NCI-H774 (cell line): ENCODE measurements at places on chromosomes 1 and 21.

DNA sequence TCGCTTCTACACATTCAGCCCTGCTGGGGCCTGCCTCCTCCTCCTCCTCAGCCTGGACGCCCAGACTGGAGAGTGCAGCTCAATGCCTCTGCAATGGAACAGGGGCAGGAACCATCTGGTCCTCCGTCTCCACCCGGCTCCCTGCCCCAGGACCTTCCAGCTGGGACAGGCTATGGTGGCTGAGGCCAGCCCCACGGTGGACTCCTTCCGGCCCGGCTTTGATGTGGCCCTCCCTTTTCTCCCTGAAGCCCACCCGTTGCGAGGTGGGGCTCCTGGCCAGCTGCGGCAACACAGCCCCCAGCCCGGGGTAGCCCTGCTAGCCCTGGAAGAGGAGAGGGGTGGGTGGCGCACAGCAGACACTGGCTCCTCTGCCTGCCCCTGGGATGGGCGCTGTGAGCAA, 1.4 kb downstream of the EXTL1 start:
- no peak for DNase-seq

- DNase-seq: no peak
Measured at GRCh38 chr1:108478429-108479015, 28.4 kb downstream of the NBPF6 start.

DNA sequence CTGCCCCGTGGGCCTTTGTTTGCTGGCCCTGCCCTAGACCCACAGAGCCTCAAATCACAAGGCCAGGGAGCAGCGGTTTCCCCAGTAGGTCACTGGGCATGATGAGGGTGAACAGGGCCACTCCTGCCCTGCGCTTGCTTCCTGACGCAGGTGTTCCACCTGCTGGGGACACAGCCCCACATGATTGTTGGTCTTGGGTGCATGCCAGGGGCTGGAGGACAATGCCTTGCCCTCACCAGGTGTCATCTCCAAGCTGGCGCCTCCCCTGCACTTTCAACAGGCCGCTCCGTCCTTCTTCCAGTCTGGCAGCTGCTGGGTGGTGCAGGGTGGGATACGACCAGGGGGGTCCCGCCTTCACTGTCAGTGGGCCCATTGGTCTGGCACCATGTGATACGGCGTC, 24.3 kb downstream of the IL10RB start:
- peak; percentile 93 for DNase-seq

DNA sequence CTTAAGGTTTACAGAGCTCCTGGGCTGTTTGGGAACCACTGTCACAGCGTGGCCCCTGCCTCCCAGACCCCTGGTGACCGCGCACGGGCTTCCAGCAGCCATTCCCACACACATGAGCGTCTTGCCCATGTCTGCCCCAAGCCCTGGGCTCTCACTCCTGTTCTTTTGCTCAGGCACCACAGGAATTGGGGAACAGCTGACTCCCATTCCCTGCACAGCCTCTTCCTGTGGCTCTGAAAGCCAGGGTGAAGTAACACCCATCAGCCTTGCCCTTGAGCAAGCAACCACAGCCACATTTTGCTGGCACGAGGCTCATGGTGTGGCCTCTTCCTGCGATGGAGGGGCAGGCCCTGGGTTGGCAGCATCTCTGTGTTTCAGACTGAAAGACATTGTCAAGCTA, 14.3 kb upstream of the GPR157 start:
- no peak for DNase-seq

DNA sequence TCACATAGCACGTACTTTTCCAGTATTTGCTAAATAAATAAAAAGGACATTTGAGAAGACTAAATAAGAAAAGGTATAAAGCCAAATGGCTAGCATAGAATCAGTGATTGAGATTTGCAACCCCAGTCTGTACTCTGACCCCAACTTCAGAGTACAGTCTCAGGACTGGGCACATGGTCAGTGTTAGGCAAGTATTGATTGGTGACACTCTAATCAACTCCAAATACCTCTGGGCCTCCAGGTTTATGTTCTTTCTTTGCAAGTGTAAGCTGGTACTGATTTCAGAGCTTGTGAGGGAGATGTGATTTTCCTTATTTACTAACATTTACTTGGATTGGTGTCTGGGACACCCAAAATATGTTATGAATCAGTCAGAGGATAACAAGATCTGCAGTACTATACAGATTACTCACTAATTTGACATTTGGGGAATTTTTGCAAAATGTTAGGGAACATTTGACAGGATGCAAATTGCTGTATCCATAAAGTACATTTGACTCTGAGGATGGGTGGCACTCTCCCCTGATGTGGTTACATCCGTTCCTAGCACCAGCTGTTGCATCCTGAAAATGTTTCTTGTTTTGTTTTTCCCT, 34.2 kb downstream of the LMO4 start:
- DNase-seq: no peak

DNA sequence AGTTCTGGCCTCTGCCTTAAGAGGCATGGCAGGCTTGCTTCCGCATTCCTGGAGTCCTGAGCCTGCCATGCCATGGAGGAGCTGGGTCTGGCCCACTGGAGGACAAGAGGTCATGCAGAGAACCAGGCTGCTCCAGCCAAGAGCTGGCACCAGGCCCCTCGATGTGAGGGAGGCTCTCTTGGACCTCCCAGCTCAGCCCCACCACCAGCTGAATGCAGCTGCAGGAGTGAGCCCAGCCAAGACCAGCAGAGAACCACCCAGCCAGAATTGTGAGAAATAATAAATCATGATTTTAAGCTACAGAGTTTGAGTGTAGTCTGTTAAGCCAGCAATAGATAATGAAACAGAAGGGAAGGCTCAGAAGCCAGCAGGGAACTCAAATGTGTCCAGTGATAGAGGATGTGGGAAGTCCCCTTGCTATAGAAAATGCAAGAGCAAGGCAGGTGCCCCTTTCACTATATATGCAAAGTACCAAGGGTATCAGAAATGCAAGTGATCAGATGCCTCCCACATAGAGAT, 118.4 kb downstream of the HIVEP3 start:
- no peak for DNase-seq

DNA sequence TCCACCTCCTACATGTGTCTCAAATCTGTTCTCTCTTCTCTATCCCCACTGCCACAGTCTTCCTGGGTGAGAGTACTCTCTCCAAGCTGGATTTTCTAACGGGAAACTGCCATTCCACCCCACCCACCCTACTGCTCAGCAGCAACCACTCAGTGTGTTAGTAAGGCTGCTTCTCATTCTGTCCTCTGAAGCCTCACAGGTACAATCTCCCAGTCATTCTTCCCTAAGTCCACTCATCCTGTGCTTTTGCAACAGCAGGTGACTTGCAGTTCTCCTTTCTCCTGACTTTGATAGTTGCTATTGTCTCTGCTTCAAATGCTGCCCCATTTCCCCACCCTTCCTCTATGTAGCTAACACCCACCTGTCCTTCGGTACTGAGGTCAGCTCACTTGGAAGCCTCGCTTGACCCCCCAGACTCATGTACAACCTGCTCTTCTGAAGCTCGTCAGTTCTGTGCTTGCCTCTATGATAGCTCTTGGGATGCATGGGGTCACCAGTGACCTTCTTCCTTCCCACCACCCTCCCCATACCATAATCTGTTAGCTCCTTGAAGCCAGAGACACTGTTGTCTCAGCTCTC, 188.9 kb downstream of the RRAGC start:
- no peak for DNase-seq

- DNase-seq: no peak
Measured at GRCh38 chr1:26476958-26477357, 4.7 kb downstream of the HMGN2 start.

DNA sequence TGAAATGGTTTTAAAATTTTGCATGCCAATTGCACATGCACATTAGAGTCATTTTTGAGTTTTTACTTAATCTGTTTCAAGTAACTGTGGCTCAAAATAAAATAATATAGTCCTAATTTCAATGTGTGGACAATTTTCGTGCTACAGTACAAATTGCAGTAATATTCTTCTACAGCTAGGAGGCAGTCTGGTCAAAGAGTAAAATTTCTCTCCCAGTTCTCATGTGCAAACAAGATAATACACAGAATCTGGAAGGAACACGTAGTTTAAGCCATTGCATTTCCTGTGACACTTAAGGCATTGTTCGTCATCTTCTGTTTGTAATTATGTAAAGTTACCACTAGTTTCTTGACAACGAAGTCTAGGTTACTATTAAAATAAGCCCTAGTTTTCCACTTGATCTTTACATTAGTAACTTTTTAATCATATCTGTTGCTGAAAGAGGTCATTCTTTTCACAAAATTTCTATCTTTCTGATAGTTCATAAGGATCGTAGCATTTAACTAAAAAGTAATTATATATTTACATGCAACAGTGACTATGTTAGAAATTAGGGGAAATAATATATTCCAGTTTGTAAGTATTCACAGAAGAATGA, 28.9 kb downstream of the ODR4 start:
- peak; percentile 9 for DNase-seq

DNA sequence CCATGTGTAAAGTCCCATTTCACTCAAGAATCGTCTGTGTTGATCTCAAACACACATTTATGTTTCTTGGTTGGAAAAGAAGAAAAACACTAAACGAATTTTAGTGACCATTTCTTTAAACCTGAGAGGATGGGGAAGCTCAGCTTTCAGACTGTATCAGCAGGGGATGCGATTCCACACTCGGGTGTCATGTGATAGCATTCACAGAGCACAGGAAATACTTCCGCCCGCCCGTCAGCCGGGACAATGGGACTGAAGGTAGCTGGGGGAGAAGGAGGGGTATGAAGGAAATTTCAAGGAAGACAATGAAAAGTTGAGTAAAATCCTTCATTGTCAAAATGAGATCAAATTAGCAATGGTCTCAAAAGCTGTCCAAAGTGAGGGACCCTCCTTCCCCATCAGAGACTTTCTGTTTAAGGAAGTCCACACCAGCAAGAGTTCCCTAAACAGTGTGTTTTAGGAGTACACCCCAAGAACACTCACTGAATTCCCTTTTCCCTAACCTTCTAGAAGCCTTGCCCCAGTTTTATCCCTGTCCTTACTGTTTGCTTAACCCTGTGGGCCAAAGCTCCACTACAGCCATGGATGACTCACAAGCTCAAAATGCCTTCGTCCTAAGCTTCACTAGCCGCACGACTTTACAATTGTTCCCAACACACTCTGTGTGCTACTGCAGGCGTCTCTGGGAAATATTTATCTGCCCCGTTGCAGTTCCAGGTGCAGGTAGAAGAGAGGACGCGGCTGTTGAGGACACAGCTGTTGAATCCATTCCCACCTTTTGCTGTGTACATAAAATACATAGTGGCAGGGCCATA, 51.4 kb upstream of the SIM2 start:
- DNase-seq: peak; percentile 24

GRCh38 chr1:115666206-115666605, 24.4 kb downstream of the VANGL1 start:
- DNase-seq: no peak

DNA sequence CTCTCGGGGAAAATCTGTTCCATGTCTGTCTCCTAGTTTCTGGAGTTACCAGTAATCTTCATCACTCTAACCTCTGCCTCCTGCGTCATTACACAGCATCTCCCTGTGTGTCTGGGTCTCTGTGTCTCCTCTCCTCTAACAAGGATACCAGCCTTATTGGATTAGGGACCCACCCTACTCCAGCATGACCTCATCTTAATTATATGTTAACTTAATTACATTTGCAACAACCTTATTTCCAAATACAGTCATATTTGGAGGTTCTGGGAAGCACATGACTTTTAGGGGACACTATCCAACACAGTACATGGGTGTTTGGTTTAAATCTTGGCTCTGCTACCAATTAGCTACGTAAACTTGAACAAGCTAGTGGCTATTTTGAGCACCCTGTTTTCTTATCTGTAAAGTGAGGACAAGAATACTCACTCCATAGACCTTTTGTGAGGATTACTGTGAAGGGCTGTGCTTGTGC, 83.9 kb upstream of the SGIP1 start:
- DNase-seq: no peak

DNA sequence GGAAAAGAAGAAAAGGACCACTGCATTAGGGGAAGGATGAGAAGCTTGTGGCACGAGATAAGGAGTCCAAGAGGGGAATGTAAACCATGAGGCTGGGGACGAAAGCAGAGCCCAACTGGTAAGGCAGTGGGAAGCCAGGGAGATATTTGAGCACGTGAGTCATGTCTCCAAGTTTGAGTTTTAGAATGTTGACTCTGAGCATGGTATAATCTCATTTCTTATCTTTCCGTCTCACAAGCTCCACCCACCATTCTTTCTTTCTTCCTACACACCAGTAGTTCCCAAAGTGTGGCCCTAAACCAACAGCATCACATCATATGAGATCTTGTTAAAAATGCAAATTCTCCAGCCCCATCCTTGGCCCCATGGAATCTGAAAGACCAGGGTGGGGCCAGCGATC, 145.3 kb downstream of the PLPP3 start:
- DNase-seq: no peak

- no peak for DNase-seq
Measured at GRCh38 chr1:32406629-32407111, 12.4 kb upstream of the BSDC1 start.

DNA sequence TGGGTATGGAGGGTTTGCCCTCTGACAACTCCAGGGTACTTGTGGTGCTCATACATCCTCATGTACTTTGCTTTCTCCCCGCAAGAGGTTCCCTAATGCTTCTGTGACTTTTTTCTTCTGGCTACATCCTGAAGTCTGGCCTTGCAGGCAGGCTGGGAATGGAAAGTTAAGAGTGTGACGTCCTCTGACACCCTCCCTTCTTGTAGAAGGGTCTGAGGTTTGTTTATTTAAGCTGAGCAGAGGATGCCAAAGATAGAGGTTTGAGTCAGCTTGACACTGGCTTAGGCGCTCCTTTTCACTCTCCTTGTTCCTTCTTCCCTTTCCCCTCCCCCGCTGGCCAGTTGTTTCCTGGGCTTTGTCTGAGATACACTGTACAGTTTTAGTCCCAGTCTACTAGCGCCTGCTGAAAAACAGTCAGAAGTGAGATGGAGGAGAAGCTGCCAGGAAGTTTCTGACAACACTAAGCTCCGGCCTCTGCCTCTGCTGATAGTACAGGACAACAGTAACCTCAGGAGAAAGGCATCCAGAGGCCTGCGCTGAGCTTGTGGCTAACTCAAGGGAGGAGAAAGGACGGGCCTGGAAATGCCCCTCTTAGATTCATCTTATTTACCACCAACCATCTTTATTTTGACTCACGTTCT, at the start of gene MACF1:
Gene MACF1, plus strand, starts transcription at position 255 of the 641 bp plus-strand sequence. Its CDS starts 328 bp downstream, at position 583.
- DNase-seq: no peak

GRCh38 chr1:169338617-169339016, 29.0 kb downstream of the NME7 start:
- no peak for DNase-seq

DNA sequence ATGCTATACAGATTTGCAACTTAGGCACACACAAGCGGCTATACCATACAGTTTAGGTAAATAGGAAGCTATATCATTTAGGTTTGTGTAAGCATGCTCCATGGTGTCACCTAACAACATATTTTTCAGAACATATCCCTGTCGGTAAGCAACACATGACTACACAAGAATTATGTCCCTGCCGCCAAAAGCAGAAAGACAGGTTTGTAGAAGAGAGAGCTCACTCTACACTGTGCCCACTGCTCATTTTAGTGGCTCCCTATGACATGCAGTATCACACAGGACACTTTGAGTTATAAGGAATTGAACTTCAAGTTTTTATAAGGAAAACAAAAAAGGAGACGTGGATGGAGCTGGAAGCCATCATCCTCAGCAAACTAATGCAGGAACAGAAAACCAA, 132.5 kb upstream of the KAZN start:
- DNase-seq: no peak

- DNase-seq: no peak
Measured at GRCh38 chr1:232291261-232291660, 338.7 kb downstream of the SIPA1L2 start.

GRCh38 chr1:119081700-119082099, 58.8 kb downstream of the WARS2 start:
- no peak for DNase-seq
